ENCODE measurements at places on chromosomes 12 and 14. TPM values are rescaled to one million over a fixed set of nuclear protein-coding genes. Genes with fewer than 3 reads are reported as not detected.

PKP2 gene
- total RNA-seq, result 8.5 TPM

RIPK3 gene
- 10.3 TPM for total RNA-seq

PWP1 gene
- total RNA-seq, result 91.0 TPM

RD3L gene
- not detected for total RNA-seq

CLEC2B gene
- total RNA-seq, result 29.4 TPM

FAM90A1 gene
- total RNA-seq, result 0.64 TPM

GCH1 gene
- 14.4 TPM for total RNA-seq

RBM19 gene
- 13.1 TPM for total RNA-seq

DNA sequence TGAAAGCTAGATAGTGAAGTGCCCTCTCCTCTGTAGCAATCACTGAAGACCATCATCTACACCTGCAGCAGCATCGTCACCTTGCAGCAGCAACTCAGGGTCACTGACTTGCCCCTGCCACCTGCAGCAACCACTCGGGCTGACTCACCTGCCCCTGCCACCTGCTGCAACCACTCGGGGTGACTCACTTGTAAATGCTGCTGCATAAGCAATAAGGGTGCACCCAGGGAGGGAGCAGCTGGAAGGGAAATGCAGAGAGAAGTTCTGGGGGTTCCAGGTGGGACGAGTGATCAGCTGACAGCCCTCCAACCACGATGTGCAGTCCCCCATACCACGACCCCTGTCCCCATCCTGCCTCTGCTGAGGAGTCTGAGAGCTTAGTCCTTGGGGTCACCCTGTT lies 357.1 kb upstream of the SFSWAP start:
- no peak for DNase-seq

- DNase-seq, result no peak
Measured at GRCh38 chr12:54439521-54440255, 20.6 kb upstream of the ITGA5 start.

DNA sequence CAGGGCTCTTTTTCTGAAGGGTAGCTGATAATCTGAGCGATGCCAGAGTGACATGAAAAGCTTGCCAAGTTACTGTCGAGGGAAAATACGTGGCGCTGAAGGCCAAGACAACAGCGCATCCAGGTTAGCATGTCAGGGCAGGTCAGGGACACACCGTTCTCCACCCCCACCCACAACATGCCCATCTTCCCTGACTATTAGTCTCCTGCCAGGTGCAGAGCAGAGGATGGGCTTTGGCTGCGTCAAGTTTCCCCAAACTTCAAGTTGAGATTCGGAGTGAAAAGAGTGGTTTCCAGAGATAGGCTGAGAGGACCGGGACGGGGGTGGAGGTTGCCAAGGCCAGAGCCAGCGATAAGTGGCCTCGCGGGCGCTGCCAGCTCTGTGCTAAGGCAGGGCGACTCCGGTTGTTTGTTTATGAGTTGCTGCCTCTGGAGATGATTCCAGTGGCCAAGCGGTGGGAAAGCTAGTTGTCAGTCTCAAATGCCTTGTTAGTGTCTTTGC lies 1.7 kb downstream of the TRHDE start:
- DNase-seq, result no peak

DNA sequence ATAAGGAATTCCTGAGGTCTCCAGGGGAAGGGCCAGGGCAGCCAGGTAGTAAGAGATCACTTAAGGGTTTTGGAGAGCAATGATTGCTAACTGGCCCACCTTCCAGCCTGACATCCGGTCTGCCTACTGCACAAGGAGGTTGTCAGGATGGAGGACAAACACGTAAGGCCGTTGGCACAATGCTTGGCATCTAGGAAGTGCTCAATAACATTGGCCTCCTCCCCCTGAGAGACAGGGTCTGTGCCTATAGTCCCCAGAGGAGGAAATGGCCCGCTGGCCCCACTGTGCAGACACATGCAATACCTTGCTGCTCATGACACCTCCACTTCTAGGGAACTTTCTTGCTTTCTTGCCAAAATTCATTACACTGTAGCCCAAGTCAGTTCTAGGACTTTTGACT lies 73.2 kb downstream of the NTF3 start:
- DNase-seq, result no peak

GRCh38 chr14:51236314-51236713 lies 3.7 kb upstream of the TMX1 start:
- no peak for DNase-seq

GRCh38 chr14:104592785-104593184 lies 11.8 kb downstream of the TMEM179 start:
- DNase-seq, result no peak

DNA sequence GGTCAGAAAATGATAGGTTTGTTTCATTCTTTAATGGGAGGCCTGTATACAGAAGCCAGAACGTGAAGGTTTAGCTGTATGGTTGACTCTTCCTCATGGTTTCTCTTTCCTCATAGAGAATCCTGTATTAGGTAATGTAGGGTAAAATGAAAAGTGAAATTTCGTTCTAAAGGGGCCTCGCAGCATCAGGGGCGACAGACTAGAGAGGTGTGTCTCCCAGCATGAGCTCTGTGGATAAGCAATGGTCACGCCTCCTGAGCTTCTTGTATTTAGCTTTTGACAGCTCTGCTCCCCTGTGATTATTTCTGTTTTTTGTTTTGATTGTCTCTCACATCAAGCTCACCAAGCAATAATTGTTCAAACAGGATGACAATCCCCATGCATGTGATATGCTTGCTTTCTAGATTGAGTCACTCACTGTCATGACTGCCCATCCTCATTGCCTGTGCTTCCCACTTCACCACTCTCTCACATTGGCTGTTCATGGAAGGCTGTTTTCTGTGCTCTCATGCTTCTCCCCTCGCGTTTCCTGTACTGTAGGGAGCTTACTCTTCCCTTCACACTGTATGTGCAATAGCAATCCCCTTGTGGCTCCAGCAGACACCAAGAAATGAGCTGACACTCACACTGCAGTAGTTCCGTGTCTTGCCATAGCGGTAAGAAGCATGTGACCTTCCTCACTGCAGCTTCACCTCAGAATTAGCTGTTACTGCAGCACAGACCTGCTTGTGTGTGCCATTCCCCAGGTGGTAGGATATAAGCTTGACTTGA lies 44.0 kb downstream of the RAD52 start:
- DNase-seq, result no peak

- no peak for DNase-seq
Measured at GRCh38 chr14:75784314-75784686, 123.3 kb downstream of the TTLL5 start.

GRCh38 chr14:27372771-27373170 lies 774.9 kb upstream of the NOVA1 start:
- no peak for DNase-seq

DNA sequence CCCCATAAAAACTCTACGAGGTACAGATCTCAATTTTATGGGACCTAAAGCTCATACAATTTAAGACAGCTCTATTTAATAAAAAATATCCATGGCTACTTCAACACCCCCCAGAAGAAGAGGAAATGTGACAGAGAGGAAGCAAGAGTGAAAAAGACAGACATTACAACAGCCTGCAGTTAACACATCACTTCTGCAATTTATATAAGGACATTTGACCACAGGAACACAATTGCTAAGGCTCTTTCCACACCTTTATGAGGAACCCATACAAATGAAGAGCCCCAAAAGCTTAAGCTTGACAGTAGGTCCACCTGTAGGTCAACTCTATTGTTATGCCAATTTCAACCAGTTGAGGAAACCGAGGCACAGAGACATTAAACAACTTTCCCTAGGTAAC lies 5.6 kb downstream of the OR10P1 start:
- DNase-seq, result no peak

DNA sequence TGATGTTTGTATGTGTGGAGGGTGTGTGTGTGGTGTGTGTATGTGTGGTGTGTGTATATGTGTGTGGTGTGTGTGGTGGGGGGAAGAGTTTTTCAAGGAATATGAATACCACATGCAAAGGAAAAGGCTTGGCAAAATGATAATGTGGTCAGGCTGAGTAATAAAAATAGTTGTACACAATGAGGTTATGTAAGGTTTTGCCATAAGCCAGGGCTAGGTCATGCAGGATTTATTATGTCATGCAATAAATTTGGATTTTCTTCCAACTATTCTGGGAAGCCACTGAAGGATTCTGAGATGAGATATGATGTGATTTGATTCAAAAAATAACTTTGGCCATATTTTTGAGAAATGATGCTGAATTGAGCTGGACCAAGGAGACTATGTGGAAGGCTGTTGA lies 1191.6 kb upstream of the SEL1L start:
- no peak for DNase-seq

- no peak for DNase-seq
Measured at GRCh38 chr12:88245905-88246304, 103.8 kb downstream of the TMTC3 start.

GRCh38 chr12:12460935-12461922 lies 101.4 kb downstream of the DUSP16 start:
- DNase-seq, result no peak

DNA sequence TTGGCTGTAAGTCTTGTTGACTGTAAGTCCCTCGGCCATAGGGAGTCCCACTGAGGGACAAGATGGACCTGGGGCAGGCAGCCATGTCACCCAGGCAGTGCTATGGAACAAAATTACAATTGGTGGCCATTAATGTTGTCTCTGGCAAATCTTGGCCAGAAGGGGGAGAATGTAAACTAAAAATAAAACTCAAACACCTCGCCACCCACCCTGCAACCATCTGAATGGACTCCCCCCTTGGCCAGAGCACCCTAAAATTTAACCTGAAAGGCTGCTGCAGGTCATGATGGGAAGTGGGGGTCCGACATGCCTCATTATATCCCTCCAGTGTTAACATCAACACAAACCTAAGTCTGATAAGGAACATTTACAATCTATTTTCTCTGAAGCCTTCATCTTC lies 8.2 kb downstream of the SLC22A17 start:
- DNase-seq, result no peak

GRCh38 chr14:61298824-61299223 lies 17.7 kb upstream of the TMEM30B start:
- no peak for DNase-seq

- DNase-seq, result no peak
Measured at GRCh38 chr12:24349051-24349799, 399.8 kb upstream of the SOX5 start.

- no peak for DNase-seq
Measured at GRCh38 chr12:52244615-52244994, 11.6 kb downstream of the KRT7 start.

GRCh38 chr12:50725011-50725942 lies 38.6 kb upstream of the ATF1 start:
- no peak for DNase-seq

- DNase-seq, result no peak
Measured at GRCh38 chr12:98416845-98417244, 98.5 kb upstream of the TMPO start.

DNA sequence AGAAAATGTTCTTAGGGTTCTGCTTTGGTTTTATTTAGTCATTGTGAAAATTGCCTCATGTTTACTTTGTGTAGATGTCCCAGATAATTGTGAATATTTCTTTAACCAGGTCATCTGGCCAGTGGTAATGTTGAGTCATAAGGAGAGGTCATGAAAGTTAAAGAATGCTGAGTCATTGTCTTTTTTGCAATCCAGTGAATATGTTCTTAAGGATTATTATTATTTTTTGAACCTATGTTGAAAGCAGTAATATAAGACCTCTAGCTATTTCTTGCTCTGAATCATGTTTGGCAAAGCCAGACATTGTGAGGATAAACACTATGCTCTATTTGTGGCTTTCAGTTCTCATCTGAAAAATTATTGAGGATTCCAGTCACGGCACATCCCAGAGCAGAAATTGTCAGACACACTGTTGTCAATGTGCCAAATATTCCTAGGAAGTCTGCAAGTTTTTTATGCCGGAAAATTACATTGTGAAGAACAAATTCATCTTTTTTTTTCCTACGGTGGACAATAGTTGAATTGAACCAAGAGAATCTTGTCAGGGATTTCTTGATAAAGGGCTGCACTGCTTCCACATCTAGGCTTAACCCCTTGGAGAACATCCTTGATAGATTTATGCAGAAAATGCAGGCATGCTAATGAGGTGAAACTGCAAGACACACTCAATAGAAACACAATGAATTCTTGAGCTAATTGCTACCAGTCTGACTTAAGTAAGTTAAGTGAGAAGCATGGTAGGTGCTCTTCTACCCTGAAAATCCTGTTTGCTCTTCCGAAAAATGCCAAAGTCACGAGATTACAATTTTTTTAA lies 369.6 kb downstream of the ATP23 start:
- no peak for DNase-seq

GRCh38 chr14:77359626-77360025 lies 17.3 kb downstream of the TMED8 start:
- no peak for DNase-seq

GRCh38 chr14:99239661-99240092 lies 32.3 kb downstream of the BCL11B start:
- DNase-seq, result no peak

GRCh38 chr14:44700184-44700583 lies 193.1 kb upstream of the FSCB start:
- no peak for DNase-seq

GRCh38 chr12:81303935-81304334 lies 226.1 kb downstream of the ACSS3 start:
- no peak for DNase-seq

DNA sequence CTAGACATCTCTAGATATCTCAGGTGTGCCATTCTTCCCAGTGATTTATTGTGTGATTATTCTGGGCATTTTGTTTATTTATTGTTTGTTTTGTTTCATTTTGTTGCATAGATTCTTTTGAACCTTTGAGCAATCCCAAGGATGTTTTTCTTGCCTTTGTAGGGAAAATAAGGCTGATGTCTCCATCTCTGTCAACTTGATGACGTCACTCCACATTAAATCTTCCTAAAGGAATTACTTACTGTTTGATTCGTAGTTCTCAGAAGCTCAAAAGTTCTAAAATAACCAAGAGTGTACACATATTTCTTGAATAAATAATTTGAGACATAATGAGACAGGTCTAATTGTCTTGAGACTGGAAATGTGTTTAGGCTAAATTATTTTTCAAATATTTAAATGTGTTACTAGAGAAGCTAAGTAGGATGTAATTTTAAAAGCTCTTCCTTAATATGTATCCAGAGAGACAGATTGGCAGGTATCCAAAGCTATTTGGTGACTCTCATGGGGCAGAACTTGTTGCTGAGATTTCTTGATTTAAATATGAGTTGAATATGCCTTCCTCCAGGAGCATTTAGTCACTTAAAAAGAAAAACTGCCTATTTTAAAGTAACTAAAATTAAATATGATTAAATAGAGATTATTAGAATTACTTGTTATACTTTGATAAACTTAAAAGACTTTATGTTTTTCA lies 128.7 kb downstream of the CNTN1 start:
- DNase-seq, result no peak

GRCh38 chr12:94638521-94638920 lies 11.8 kb downstream of the TMCC3 start:
- DNase-seq, result no peak

DNA sequence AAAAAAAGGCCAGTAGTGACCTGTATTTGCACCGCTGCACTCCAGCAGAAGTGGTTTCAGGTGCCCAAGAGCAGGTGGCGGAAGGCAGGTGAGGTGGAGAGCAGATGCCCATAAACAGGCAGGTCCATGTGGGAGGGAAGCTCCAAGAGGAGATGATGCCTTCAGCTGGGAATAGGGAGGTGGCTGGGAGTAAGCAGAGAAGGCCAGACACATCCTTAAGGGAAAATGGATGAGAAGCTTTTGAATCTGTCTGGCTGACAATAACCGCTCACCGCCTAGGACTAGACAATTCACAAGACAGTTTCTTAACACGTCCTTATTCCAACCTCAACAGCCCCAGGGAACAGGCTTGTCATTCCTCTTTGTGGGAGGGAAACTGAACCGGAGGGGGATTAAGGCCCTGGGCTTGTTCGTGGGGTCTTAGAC lies 43.9 kb upstream of the PLEKHG6 start:
- no peak for DNase-seq

All from esophagus squamous epithelium (tissue), 5 donors.